Osteocyte (in vitro differentiated cells): ENCODE measurements at places on chromosomes 11 and 22. TPM values are rescaled to one million over a fixed set of nuclear protein-coding genes. Genes with fewer than 3 reads are reported as not detected.

The C11orf52 gene
- total RNA-seq = 0.42 and 0.62 TPM in 2 replicates

The POU2AF3 gene
- total RNA-seq = not detected in 2 replicates

- DNase-seq = no peak
- no peak overlapping the region for H3K4me3 ChIP-seq
- H3K27ac ChIP-seq = no peak overlapping the region
Measured at GRCh38 chr11:57542582-57542981, 5.2 kb downstream of the SMTNL1 start.

The TSKU gene
- 84.0 and 84.1 TPM in 2 replicates for total RNA-seq

The RASL10A gene
- not detected in 2 replicates for total RNA-seq

The MMP12 gene
- total RNA-seq = not detected in 2 replicates

The CDON gene
- 24.4 and 29.4 TPM in 2 replicates for total RNA-seq

- no peak overlapping the region for H3K4me3 ChIP-seq
- peaks cover 23% of the 10 kb centered on the region for H3K27me3 ChIP-seq
- no peak overlapping the region for H3K27ac ChIP-seq
- no peaks in the 10 kb centered on the region for H3K4me1 ChIP-seq
- no peak for DNase-seq
Measured at GRCh38 chr11:119803726-119804294, 74.8 kb upstream of the NECTIN1 start.

DNA sequence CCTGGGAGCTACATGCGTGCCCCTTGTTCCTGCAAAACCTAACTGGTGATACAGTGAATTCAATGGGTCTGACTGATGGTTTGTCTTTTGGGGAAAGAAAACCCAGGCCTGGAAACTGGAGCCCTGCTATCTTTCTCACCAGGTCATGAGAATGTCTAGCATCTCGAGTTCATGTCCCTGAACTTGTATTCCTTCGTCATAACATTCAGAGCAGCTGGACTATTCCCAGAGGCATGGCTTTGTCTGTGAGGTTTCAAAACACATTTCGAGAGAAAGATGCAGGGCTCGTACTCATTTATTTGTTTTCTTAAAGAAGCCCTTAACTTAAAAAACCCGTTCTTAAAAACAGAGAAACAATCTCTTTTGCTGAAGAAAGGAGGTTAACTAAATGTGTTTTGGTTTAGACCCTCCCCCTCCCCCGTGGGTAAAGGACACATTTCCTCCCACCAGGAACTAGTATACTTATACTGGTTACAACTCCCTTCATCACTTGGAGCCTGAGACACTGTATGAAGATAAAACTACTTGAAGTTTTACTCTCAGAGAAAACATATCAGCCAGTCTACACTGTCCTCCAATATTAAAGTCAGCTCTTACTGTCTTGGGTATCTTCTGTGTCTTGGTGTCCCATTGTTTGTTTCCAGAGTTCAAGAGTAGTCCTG, 43.2 kb downstream of the ME3 start:
- H3K4me1 ChIP-seq = peaks cover 66% of the 10 kb centered on the region
- no peaks in the 10 kb centered on the region for H3K36me3 ChIP-seq
- no peak for DNase-seq
- H3K4me3 ChIP-seq = no peak overlapping the region
- no peaks in the 10 kb centered on the region for H3K27me3 ChIP-seq

GRCh38 chr22:19218541-19219233, 40.2 kb upstream of the SLC25A1 start:
- DNase-seq = no peak
- peaks cover 15% of the 10 kb centered on the region for H3K4me1 ChIP-seq
- H3K4me3 ChIP-seq = no peak overlapping the region
- peak overlapping the region; percentile 78 for H3K27ac ChIP-seq
- peaks cover 14% of the 10 kb centered on the region for H3K36me3 ChIP-seq

GRCh38 chr11:2991452-2992233, 486 bp downstream of the NAP1L4 start:
- H3K27ac ChIP-seq = peak overlapping the region; percentile 96
- H3K27me3 ChIP-seq = no peaks in the 10 kb centered on the region
- H3K4me3 ChIP-seq = peak overlapping the region; percentile 91
- peaks cover 43% of the 10 kb centered on the region for H3K4me1 ChIP-seq

The GUCY1A2 gene
- total RNA-seq = 0.68 and 0.78 TPM in 2 replicates

The CEP126 gene
- total RNA-seq = 8.9 and 9.6 TPM in 2 replicates

- DNase-seq = no peak
- no peak overlapping the region for H3K27ac ChIP-seq
- H3K4me1 ChIP-seq = peaks cover 20% of the 10 kb centered on the region
- H3K27me3 ChIP-seq = no peaks in the 10 kb centered on the region
- no peak overlapping the region for H3K4me3 ChIP-seq
Measured at GRCh38 chr11:23723861-23724260, 773.0 kb upstream of the LUZP2 start.

GRCh38 chr22:17260298-17260697, 41.1 kb upstream of the ADA2 start:
- no peak overlapping the region for H3K4me3 ChIP-seq

GRCh38 chr11:10058356-10058755, 235.7 kb downstream of the SBF2 start:
- H3K27me3 ChIP-seq = no peaks in the 10 kb centered on the region
- H3K36me3 ChIP-seq = peaks cover 23% of the 10 kb centered on the region
- no peak overlapping the region for H3K4me3 ChIP-seq
- no peak for DNase-seq
- peaks cover 17% of the 10 kb centered on the region for H3K4me1 ChIP-seq

GRCh38 chr11:47552056-47552565, 821 bp downstream of the CELF1 start:
- no peaks in the 10 kb centered on the region for H3K27me3 ChIP-seq
- peaks cover 5% of the 10 kb centered on the region for H3K36me3 ChIP-seq
- H3K4me3 ChIP-seq = peak overlapping the region; percentile 98
- H3K4me1 ChIP-seq = peaks cover 24% of the 10 kb centered on the region
- H3K27ac ChIP-seq = peak overlapping the region; percentile 95

- peak overlapping the region; percentile 53 for H3K27ac ChIP-seq
- peak; percentile 10 for DNase-seq
- peaks cover 31% of the 10 kb centered on the region for H3K4me1 ChIP-seq
- H3K27me3 ChIP-seq = no peaks in the 10 kb centered on the region
- no peak overlapping the region for H3K4me3 ChIP-seq
Measured at GRCh38 chr11:130798280-130798679, 118.0 kb downstream of the SNX19 start.

DNA sequence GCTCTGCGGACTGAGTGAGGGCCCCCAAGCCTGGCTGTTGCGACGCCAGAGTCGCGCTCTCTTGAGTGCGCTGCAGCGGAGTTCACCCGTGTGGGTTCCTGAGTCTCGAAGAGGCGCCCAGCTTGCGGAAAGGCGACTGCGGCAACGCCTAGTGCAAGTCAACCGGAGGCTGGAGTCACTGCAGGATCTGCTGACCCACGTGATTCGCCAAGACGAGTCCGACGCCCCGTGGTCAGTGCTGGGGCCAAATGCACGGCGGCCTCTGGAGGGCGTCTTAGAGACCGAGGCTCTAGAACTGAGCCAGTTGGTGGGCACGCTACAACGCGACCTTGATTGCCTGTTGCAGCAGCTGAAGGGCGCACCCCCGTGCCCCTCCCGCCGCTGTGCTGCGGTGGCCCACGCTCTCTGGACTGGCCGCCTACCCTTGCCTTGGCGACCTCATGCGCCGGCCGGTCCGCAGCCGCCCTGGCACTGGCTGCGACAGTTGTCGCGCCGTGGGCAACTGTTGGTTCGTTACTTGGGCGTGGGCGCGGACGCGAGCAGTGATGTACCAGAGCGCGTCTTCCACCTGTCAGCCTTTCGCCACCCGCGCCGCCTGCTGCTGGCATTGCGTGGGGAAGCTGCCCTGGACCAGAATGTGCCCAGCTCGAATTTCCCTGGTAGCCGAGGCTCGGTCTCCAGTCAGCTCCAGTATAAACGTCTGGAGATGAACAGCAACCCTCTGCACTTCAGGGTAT, 32.6 kb downstream of the RRP8 start:
- H3K27me3 ChIP-seq = no peaks in the 10 kb centered on the region
- H3K36me3 ChIP-seq = peaks cover 2% of the 10 kb centered on the region
- H3K4me1 ChIP-seq = peaks cover 13% of the 10 kb centered on the region
- DNase-seq = no peak

GRCh38 chr11:112719736-112720525, 241.3 kb upstream of the NCAM1 start:
- no peak overlapping the region for H3K4me3 ChIP-seq
- H3K27ac ChIP-seq = no peak overlapping the region
- H3K27me3 ChIP-seq = no peaks in the 10 kb centered on the region

The POU2F3 gene
- total RNA-seq = not detected in 2 replicates

The TMPRSS4 gene
- total RNA-seq = not detected in 2 replicates

DNA sequence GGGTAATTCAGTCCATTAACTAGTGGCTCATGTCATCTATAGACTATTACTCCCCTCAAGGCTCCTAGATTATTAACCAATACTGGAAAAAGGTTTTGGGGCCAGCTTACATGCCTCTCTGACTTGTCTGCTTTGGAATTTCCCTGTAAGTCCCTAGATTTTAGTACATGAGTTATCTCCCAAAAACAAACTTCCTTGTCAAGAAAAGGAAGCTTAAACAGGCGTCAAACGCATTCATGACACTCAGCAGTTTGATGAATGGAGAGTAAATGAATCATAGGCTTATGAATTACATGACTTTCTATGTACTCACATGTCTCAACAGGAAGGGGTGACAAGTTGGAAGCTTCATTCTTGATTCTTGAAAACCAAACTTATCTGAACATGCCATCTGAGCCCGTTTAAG, 70.8 kb downstream of the BLID start:
- peaks cover 10% of the 10 kb centered on the region for H3K4me1 ChIP-seq
- no peak for DNase-seq
- H3K27me3 ChIP-seq = no peaks in the 10 kb centered on the region
- H3K4me3 ChIP-seq = no peak overlapping the region
- H3K27ac ChIP-seq = peak overlapping the region; percentile 31

DNA sequence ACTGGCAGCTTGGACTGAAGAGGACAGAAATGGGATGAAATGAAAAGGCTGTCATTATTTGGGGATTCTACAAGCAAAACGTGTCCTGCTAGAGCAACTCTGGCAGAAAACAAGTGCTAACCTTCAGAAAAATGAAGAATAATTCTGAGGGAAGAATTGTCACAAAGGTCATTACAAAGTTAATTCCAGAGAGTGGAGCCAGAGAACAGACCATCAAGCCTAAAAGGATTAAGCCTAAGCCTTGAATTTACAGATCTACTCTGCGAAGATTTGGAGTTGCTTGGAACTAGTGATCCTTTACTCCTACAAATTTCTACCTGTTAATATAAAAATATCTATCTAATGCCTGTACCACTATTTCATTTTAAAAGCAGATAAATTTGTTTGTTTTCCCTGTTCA, 1077.3 kb upstream of the CNTN5 start:
- no peak for DNase-seq
- H3K27ac ChIP-seq = no peak overlapping the region
- H3K27me3 ChIP-seq = peaks cover 29% of the 10 kb centered on the region
- H3K36me3 ChIP-seq = no peaks in the 10 kb centered on the region

DNA sequence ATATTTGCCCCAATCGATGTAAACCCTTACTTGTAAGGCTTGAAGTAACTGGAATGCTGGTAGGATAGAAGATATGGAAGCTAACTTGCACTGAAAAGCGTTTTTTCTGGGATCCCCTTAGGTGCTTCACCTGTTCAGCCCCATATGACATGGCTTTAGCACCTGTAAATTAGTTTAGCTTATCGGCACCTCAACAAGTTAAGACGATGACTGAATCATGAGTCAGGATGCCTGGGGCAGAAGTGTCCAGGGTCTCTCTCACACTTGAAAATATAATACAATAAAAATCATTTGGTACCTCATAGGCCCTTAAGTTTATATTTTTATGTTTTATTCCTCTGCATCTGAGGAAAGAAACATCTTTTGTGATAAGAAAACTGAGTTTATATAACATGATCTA, 409.2 kb upstream of the LRRC4C start:
- no peak overlapping the region for H3K4me3 ChIP-seq
- H3K4me1 ChIP-seq = no peaks in the 10 kb centered on the region
- H3K36me3 ChIP-seq = no peaks in the 10 kb centered on the region
- DNase-seq = no peak

The OR8G1 gene
- total RNA-seq = not detected in 2 replicates
